ENCODE measurements at places on chromosomes 13 and 19.

DNA sequence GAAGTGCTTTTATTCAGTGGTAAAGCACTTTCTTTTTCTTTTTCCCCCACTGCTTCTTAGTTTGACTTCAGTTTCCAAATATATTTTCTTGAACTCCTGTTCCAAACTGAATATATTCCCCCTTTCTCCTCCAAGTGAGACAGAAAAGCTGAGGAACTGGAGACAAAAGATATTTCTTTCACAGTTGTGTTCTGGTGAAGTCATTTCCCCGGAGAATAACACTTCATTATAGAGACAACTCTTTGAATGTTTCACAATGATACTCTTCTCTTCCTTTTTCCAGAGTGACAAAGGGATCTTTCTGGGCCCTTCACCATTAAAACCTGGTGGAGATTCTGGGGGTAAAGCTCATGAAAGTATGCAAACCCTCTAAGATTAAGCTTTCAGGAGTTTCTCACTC is 860.8 kb upstream of the SLITRK5 start:
- DNase-seq = no peak

DNA sequence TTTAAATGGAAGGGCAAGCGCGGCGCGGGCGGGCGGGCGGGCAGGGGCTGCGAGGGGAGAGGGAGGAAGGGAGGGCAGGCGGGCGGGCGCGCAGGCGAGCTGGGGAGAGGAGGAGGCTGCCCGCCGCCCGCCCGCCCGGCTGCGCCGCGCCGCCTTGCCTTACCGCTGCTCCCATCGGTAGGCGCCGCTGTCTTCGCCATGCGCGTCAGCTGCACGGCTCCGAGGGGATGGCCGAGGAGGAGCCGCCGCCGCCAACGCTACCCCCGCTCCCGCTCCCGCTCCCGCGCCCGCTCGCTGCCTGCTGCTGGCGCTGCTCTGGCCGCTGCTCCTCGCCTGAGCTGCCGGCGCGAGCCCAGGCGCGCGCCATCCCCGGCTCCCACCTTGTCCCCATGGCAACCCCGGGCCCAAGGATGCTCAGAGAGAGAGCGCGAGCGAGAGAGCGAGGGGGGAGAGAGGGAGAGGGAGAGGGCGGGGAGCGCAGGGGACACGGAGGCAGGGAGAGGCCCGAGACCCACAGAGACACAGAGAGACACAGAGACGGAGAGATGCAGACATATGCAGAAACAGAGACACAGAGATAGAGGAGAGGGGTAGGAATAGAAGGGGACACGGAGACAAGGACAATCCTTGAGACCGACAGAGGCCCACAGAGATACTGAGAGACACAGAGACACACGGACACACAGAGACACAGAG is 40.3 kb downstream of the DEDD2 start:
- DNase-seq = peak; percentile 50

DNA sequence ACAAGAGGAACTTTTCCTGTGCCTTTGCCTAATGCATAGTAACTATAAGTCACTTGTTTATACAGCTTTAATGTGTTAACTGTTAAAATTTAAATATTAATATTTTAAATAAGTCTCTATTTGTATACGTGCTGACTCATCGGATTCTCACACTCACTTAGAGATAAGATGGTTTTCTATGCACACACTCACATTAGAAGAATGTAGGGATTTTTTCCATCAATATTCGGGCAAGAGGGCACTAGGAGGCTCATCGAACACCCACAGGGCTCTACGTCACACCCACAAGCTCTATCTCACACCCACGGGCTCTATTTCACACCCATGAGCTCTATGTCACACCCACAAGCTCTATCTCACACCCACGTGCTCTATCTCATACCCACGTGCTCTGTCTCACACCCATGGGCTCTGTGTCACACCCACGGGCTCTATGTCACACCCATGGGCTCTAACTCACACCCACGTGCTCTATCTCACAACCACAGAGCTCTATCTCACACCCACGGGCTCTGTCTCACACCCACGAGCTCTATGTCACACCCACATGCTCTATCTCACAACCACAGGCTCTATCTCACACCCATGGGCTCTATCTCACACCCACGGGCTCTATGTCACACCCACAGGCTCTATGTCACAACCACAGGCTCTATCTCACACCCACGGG is 73.4 kb downstream of the COL4A2 start:
- no peak for DNase-seq

- DNase-seq = no peak
Observed at GRCh38 chr13:28314879-28315278, 176.5 kb downstream of the PAN3 start.

DNA sequence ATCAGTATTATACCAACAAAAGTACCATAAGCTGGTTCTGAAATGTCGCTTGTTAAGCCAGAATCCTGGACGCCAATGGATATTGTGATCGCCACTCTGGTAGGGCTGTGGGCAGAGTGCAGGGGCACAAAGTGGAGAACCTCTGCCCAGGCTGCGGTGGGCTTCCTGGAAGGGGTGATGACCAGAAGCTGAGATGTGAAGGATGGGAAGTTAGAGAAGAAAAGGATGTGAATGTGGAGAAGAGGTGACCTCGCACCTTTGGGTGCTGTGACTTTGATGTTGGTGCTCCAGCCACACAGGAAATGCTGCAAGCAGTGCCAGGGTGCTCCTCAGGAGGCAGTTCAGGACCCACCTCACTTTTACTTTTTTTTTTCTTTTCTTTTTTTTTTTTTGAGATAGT is 207.9 kb upstream of the MAB21L1 start:
- DNase-seq = no peak

DNA sequence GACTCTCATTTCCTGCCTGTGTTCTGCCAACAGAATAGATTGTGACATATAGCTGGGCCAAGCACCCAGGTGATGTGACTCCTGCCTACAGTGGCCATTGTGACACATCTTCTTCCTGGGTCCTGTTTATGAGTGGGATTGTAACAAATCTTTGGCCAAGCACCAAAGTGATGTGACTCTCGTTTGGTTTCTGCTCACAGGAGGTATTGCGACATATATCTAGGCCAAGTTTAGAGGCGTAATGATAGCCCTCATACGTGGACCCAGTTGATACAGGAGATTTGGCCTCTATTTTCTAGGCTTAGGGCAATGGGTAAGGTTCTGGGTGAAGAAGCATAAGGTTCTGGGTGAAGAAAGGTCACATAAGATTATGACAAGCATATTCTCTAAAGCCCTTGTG is 76.2 kb downstream of the ZNF208 start:
- no peak for DNase-seq

- DNase-seq = no peak
Observed at GRCh38 chr13:80924596-80924995, 583.7 kb upstream of the SPRY2 start.

DNA sequence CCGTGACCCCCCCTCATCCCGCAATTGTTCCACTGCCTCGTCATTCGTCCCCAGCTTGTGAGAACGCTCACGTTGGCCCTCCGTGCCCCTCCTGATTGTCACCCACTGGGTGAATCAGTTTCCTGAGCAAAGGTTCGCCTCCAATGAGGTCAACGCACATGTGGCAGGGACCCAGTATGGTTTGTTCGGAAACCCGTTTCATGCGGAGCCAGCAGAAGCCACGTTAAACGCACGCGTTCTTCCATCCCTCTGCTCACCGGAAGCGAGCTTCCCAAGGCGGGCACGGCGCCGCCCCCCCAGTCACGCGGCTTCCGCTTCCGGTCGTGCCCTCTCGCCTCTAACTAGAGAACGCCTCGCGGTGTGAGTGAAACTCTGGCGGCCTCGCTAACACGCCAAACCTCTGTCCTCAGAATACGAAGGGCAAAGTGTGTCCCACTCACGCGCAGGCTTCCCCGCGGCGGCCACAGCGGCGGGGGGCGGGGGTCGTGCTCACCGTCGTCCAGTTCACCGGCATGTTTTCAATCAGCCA is 18.0 kb upstream of the CFAP97D2 start:
- no peak for DNase-seq

- DNase-seq = no peak
Observed at GRCh38 chr13:24982333-24982999, 113.5 kb upstream of the PABPC3 start.

- DNase-seq = peak; percentile 13
Observed at GRCh38 chr13:113029487-113030258, 60.7 kb downstream of the MCF2L start.

DNA sequence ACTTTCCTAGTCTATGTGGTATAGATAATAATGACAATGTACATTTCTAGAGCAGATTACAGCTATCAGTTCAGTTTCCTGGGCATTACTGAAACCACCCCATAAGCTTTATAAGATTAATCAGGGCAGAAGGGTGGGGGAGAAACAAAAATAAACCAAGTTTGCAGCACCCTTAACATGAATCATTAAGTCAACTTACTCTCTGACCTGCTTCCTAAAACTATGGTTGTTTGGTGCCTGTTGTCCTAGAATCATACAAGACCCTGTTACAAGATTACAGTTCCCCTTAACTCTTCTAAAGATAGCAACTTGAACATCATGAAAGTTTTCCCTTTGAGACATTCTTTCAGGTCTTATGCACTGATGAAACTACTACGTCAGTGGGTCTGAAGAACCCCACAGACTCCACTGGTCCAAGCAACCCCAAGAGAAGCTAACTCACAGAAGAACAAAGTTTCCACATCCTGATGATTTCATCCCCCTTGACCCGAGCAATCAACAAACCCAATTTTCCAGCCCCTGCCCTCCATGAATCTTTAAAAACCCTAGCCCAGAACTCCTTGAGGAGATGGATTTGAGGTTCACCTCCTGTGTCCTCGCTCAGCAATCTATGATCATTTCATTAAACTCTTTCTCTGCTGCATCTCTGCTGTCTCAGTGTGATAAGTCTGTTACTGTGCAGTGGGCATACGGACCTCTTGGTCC is 336.5 kb downstream of the FOXO1 start:
- no peak for DNase-seq

DNA sequence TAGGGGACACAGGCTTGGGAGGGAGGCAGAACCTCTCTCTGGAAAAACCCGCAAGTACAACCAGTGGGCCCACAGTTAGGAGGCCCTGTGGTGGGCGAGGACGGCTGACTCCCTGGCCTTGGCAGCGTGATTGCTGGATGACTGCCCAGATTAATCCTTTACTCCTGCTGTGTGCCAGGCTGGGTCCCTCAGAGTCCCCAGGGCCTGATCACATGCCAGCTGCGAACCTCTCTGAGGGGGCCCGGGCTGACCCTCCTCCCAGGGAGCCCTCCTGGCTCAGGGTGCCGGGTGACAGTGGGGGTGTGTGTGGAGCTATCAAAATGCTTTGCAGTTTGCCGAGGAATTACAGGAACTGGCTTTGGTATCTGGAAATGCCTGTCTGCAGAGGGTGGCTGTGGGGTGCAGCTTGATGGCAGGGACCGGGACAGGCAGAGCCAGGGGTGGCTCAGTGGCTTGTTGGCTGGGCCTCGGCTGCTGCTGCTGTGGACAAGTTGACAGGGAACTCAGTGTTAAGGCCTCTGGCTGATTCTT is 48.9 kb downstream of the DNM2 start:
- no peak for DNase-seq

- no peak for DNase-seq
Observed at GRCh38 chr13:26019881-26020870, 31.6 kb downstream of the SHISA2 start.

DNA sequence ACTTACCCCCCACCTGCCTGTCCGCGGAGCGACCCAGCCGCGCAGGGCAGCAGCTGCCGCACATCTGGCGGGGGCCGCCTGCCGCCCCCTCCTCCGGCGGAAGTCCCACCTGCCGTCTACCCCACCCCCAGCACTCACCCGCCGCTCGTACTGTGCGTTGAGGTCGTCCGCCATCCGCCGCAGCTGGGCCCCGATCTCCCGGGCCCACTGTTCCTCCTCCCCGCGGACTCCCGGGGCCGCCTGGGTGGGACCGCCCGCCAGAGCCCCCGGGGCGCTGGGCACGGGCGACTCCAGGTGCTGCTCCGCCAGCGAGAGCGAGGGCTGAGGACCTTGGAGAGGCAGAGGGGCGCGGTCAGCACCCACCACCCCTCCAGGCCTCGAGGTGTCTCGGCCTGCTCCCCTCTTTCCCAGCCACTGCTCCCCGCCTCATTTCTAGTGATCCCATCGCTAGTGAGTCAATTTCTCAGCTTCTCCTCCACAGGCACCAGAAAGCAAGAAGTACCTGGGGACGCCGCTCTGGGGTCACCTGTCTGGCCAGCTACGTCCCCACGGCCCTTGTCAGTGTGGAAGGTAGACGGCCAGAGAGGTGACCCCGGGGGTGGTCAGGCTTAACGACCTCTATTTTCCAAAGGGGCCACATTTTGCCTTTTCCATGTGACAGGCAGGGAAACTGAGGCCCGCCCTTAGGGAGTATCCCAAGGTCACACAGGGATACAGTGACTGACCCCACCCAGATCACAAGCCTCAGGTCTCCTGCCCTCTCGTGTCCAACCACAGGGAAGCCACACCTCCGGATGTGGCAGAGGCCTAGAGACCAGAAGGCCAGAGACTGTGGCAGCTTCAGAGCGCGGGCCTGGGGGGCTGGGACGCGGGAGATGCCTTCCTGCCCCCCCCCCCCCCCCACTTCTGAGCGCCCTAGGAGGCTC is 4.3 kb downstream of the BBC3 start:
- no peak for DNase-seq

DNA sequence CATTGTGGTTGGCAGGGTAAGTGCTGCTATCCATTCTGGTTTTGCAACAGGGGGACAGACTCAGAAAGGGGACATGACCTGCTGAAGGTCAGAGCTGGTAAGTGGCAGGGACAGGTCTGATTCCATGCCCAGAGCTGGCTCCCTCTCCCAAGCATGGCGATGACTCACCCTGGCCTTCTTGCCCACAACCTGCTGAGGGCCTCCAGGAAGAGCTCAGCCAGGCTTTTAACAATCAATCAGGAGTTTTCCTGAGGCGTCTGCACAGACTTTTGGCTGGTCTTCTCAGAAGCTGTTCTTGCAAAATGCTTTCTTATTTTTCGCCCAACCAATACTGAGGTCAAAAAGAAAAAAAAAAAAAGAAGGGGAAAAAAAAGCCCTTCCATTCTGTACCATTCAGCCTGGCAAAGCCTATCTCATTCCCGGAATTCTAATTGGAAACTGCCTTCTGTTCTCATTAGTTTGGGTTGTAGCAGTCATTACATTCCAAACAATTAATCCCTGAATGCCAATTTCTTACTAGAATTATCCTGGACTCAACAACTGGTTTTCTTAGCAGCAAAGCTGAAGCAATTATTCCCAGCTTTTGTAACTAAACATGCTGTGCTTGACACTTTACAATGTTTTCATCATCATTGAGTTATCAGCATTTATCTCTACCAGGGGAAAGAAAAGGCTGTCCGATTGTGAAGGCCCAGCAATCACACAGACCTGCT is 17.7 kb downstream of the SIAH3 start:
- no peak for DNase-seq

DNA sequence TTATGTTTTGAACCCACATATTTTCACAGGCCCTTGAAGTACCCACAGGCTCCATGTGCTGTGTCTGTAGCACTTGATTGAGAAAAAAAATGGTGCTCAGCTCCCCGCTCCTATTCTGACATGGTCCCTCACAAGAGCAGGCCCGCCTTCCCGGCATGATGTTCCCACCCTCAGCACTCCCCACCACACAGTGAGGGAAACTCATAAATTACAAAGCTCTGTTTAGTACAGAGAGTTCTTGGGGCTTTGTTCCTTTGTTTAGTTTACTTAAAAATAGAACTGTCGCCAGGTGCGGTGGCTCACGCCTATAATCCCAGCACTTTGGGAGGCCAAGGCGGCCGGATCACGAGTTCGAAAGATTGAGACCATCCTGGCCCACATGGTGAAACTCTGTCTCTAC is 25.9 kb upstream of the ABCC4 start:
- DNase-seq = no peak

- DNase-seq = no peak
Observed at GRCh38 chr19:39197808-39198207, 1.0 kb downstream of the NCCRP1 start.

Data from activated CD8-positive, alpha-beta memory T cell treated with anti-CD3 and anti-CD28 coated beads for 4 hours (primary cell).